ENCODE measurements at places on chromosomes 1 and 21.

GRCh38 chr1:108075055-108075454 lies 110.1 kb upstream of the VAV3 start:
- no peak for DNase-seq

GRCh38 chr1:31112266-31112935 lies 46.9 kb upstream of the PUM1 start:
- no peak for DNase-seq

DNA sequence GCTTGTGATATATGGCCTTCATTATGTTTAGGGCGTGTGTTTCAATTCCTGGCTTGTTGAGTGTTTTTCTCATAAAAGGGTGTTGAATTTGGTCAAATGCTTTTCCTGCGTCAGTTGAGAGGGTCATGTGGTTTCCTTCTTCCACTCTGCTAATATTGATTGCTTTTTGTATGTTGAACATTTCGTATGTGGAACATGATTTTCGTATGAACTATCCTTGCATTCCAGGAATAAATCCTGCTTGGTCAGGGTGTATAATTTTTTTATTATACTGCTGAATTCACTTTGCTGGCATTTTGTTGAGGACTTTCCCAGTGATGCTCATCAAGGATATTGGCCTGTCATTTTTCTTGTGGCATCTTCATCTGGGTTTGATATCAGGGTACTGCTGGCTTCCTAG lies 4.7 kb upstream of the ATAD3A start:
- no peak for DNase-seq

DNA sequence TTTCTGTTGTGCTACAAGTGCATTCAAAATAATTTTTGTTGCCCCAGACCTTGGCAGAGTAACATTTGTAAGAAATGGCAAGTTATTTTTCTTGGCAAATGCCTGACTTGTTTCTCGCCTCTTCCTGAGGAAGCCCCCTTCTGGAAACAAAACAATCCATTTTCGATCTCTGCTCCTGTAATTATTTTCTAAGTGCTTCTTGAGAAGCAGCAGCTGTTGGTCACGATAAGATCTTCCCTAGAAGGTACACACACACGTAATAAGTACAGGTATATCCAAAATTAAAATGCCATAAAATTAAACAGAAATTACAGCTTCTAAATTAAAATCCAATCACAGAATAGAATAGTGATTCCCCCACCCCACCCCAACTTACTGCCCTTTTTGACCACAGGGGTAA lies 47.3 kb downstream of the LPGAT1 start:
- no peak for DNase-seq

DNA sequence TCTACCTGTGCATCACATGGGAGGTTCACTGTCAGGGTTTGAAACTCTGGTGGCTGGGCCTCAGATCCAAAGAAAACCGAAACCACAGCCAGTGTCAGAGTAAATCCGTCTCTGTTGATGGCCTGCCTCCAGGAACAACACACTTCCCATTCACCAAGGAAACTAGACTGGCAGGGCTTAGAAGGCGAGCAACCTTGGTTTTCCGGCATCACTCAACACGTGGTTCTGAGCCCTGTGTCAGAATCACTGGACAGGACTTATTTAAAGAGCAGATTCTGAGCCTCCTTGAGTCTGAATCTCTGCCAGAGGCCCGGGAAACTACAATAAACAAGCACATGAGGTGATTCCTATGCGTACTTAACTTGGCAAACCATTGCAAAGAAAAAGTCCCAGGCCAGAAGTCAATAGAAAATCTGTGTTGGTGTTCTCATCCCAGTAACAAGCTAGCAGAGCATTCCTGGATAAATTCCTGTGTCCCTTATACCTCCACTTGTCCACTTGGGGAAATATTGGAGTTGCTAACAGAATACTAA lies 70.0 kb downstream of the KCTD3 start:
- DNase-seq: no peak

DNA sequence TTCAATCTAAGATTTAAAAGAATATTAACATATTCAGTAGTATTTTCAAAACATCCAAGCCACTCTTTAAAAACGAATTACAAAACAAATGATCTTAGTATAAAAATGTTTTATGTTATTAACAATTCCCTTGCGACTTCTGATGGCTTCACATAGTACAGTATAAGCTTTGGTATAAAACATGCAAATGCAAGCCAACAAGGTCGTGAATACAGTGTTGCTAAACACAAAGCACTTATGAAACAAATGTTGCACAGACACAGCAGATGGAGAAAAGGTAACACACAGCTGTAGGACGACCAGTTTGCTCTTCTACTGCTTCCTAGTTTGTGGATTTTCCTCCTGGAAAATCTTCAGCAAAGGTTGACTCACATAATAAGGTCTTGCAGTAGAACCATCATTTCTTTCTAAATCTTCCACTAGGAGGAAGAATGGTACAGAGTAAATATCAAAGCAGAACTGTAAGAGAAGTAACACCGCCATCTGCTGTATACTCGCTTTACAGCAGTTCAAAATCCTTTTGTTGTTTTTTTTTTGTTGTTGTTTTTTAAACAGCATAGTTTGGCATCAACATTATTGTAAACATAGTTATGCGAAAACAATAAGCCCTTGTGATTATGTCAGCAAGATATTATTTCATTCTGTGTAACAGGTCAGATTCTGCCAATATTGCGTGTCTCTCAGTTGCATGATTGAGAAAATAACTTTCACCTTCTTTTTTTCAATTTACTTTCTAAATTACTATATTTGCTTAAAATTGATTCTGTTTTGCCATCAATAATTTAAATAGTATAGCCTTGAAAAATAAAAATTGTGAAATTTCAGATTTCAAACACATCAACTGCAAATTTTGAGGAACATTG lies 69.5 kb downstream of the LHX8 start:
- DNase-seq: no peak

DNA sequence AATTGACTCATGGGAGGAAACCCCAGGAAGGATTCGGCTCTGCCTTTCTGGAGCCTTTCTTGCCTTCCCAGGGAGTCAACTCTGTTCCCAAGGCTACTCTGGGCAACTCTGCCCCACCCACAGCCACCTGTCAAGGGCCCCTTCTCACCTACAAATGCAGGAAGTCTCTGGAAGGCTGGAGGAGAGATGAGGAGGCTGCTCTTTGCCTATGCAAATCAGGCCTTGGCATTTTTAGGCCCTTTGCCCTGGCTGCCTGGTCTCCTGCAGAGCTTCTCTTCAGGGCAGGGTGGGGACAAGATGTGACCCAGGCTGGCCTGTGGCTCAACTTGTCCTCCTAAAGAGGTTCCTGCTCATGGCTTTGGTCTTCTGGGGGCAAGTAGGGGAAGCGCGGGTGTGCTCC lies 5.4 kb downstream of the SLC6A9 start:
- DNase-seq: no peak

GRCh38 chr1:191125950-191126349 lies 648.3 kb upstream of the BRINP3 start:
- no peak for DNase-seq

GRCh38 chr1:83929184-83929583 lies 69.7 kb downstream of the TTLL7 start:
- no peak for DNase-seq

- no peak for DNase-seq
These were observed 195.3 kb downstream of the C1orf94 start for GRCh38 chr1:34371829-34372532.

DNA sequence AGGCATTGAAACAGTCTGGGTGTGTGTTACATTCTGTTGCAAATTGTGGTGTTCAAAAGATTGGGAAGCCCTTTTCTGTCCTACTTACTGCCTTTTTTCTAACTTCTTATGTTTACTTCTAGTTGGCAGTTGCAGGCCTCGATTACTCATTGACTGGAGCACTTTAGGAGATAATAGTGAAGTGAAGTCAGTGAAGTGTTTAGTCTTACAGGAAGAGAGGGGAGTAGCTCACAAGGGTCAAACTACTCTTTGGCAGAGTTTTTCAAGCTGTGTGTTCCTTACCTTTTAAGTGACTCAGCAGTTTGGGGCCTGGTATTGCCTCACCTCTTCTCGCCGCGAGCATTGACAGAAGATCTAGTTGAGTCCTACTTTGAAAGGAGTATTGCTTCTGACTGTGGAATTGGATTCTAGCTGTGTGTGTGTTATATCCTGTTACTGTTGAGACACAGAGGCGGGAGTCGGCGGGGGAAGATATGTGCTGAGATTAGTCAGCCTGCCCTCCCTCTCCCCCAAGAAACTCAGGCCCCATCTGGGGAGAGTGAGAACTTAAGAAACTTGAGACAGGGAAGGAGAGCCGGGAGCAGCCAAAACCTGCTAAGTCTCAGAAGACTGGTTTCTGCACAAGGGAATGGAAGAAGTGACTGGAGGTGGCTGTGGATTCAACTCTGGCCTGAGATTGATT lies 19.3 kb downstream of the AHCYL1 start:
- peak; percentile 97 for DNase-seq

DNA sequence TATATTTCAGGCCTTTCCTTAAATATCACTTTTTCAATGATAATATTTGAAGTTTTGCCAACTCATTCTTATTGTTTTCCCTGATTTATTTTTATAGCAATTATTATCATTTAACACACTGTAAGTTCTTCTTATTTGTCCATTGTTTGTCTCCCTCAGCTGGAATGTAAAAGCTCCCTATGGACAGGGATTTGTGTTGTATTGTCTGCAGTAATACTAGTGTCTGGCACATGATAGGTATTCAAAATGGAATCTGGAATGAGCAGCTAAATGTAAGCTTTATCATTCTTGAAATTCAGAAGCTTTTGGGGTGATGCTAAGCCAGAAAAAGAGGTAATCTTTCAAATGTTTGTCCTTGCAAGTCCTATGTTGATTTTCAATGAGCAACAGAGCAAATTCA lies 112.1 kb downstream of the NEGR1 start:
- DNase-seq: no peak

- DNase-seq: no peak
These were observed 57.9 kb downstream of the TRAF5 start for GRCh38 chr1:211384524-211384923.

DNA sequence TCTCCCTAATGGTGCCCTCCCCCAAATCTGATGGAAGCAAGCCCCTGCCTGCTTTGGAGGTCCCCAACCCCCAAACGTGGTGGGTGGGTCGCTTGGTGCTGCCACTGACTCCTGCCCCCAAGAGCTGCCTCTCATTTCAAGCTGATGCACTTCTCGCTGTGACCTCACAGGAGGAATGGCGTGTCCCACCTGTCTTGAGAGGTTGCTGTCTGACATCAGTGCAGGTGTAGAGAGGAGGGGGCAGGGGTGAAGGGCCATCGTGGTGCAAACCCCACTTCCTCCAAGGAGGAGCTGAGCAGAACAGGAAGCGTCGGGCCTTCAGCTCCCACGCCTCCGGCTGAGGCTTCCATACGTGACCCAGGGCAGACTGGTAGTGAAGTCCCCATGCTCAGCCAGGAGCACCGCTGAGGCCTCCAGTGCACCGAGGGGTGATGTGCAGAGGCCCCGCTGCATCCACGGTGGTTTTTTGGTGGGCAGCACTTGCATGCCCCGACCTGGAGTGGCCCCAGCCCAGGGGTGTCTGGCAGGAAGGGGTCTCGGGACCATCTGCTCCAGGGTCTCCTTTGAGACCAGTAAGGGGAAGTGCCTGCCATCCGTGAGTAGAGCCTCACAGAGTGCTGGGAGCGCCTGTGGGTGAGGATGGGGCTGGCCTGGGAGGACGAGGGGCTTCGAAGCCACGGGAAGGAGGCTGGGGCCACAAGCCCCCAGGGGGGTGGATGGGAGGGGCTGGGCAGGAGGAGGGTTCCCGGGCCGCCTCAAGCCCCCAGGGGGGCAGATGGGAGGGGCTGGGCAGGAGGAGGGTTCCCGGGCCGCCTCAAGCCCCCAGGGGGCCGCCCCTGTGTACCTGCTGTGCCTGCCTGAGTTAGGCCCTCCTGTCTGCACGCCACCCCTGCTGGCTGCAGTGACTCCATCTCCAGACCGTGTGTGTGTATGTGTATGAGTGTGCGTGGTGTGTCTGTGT lies 39.8 kb downstream of the WDR4 start:
- DNase-seq: peak; percentile 44

GRCh38 chr1:156906206-156906906 lies 12.8 kb downstream of the PEAR1 start:
- DNase-seq: no peak

- DNase-seq: no peak
These were observed 1.7 kb downstream of the ASPM start for GRCh38 chr1:197144570-197145325.

DNA sequence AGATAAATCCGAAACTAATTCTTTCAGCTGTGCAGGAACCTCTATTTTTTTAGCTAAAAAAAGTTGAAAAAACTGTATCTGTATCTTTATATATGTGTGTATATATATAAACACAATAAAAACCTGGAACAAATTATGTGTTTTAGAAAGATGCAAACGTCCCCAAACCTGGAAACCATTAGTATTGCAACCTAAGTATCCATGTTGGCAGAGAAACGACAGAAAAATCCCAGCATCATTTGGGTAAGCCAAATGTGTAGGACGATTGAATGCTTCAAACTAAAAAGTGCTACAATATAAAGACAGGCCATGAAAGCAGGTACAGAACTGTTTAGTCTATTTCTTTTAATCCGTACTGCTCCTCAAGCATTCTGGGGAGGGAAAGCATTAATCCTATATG lies 87.9 kb downstream of the AHCTF1 start:
- DNase-seq: no peak

DNA sequence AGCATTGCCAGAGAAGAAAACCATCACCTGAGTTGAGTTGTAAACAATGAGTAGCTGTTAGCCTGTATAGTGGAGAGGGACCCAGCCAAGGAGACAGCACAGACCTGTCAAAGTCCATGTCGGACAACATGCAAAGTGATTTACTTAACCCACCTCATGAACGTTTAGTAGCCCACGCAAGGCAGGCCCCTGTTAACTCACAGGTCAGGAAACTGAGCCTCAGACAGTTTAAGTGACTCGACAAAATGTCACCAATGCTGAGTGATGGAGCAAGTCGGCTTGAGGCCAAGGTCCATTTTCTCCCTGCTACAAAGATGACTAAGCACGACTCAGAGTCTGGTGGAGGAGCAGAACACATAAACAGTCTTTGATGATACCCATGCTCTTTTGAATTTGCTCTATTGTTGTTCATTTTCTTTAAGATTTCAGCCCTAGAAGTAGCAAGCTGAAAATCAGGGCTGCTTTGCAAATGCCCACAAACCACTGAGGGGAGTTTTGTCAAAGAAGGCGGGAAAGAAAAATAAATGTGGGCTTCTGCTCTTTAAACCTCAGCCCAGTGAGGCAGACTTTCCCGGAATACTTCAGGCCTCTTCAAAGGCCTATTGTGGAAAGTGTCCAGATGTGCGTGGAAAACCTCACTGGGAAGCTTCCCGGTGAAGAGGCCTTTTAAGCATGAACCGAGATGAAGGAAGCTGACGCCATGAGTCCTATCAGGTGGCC lies 83.8 kb upstream of the HOOK1 start:
- DNase-seq: peak; percentile 92

GRCh38 chr1:113849072-113849471 lies 22.4 kb downstream of the PTPN22 start:
- no peak for DNase-seq

Measured in islet precursor cell (in vitro differentiated cells).